ENCODE measurements at places on chromosomes 4 and X.

GRCh38 chr4:37914539-37914938 is 23.7 kb downstream of the TBC1D1 start:
- no peak for DNase-seq

DNA sequence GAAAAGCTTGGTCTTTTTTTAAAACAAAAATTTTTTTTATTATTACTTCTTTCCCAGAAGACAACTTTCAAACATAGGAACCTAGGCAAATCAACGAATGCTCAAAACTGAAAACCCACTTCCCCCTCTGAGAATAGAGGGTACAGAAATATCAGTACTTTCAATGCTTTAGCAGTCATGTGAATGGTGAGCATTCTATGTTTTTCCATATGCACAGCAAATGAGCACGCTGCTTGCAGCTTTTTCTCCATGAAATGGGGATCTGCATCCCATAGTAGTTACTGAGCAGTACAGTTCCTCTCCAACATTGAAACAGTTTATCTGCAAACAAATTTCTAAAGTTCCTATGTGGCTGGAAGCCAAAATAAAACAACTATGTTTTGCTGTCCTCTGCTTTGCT is 108.4 kb upstream of the BMP2K start:
- no peak for DNase-seq

DNA sequence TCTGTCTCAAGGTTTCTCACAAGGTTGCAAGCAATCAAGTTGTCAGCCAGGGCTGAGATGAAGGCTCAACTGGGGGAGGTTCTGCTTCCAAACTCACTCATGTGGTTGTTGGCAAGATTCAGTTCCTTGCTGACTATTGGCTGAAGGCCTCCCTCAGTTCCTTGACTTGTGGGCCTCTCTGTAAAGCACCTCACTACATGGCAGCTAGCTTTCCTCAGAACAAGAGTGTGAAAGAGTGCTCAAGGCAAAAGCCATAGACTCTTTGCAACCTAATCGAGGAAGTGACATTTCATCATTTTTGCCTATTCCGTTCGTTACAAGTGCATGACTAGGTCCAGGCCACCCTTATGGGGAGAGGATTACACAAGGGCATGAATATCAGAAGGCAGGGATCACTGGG is 52.0 kb downstream of the CXorf58 start:
- no peak for DNase-seq

DNA sequence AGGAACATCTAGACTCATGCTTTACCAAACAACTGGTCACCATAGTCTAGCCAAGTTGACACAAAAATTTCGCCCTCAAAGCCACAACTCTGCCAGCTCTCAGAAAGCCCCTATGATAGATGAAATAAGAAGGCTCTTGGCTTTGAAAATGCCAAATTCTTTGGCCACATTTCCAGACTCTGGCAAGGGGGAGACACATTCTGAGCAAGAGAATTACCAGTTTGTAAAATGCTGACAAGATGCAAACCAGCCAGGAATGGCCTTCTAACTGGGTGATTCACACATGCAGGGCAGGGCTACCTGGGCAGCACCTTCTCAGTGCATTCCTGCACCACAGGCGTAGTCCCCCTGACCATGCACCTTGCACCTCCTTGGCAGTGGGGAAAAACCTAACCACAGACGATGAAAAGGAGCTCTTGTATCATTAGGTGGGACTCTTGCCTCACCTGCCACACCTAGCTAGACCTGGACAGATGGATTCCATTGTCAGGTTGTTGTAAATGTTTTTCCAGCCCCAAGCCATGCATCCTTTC is 77.4 kb upstream of the CPEB2 start:
- peak; percentile 29 for DNase-seq

DNA sequence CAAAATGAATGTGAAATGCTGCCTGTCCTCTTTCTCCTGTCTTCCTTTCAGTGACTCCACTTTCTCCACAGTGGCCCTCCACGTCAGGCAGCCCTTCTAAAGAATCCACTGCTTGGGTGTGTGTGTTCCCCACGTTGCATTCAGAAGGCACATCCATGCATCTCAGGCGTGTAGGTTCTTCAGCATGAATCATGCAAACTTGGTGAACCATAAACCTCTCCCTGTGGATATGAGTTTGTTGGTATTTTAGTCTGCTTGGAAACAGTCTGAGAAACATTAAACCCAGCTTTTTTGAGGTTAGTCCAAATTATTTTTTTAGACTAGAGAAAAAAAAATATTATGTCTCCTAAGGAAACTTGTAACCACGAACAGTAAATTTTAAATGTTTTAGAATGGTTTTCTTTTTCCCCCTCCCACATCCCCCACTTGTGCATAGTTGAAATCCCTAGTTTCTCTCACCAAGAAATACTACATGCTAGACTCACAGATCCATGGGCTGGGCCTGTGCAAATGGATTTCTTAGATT is 251.6 kb downstream of the CBR4 start:
- DNase-seq: no peak

DNA sequence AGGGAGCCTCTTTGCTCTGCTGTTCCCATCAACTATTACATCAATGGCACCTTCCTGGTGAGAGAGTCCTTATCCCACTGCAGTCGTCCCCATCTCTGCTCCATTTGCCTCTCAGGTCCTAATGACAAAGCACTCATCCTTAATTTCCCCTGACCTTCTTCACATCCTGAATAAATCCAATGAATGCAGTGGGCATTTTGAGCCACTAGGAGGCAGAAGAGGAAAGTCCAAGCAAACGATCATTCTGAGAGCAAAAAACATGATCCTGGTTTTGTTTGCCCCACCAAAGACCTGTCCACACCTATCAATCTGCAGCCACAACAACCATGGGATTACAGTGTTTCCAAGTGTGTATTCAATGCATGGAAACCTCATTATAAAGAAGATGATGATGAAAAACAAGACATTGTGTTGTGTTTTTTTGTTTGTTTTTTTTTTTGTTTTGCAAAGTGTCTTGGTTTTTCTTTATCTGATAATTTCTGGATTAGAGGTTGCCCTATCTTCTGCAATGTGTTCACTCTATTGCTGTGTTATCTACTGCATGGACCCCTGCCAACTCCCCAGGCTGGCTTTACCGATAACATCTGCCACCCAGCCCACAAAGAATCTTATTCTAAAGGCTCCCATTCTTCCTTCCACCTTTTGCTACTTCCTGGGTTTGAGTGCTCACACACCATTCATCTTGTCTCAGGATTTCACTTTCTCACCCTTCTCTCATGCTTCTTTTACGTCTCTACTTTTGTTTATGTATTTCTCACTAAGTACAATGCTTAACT is 207.2 kb downstream of the NLGN4X start:
- no peak for DNase-seq

- no peak for DNase-seq
These were observed 158.0 kb upstream of the GYPA start for GRCh38 chr4:144298519-144298918.

All from LoVo (cell line).